Right ventricle myocardium superior (tissue), 1 donor: ENCODE measurements at places on chromosomes 12 and 14.

DNA sequence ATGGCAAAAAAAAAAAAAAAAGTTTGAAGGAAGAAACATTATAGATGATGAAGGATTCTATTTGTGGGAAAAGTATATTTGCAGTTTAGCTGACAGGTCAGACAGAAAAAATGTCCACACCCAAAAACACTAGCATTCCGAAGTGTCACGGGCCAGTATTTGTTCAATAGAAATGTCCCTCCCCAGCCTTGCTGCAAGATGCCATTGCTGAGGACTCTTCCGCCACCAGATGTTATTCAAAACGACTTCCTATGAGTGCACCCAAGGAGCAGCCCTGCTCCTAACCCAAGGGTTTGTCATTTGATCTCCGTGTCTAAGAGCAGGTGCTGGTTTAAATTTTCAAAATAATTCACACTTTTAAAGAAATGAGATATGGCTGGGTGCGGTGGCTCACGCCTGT lies 163.1 kb downstream of the GCH1 start:
- no peak for DNase-seq

DNA sequence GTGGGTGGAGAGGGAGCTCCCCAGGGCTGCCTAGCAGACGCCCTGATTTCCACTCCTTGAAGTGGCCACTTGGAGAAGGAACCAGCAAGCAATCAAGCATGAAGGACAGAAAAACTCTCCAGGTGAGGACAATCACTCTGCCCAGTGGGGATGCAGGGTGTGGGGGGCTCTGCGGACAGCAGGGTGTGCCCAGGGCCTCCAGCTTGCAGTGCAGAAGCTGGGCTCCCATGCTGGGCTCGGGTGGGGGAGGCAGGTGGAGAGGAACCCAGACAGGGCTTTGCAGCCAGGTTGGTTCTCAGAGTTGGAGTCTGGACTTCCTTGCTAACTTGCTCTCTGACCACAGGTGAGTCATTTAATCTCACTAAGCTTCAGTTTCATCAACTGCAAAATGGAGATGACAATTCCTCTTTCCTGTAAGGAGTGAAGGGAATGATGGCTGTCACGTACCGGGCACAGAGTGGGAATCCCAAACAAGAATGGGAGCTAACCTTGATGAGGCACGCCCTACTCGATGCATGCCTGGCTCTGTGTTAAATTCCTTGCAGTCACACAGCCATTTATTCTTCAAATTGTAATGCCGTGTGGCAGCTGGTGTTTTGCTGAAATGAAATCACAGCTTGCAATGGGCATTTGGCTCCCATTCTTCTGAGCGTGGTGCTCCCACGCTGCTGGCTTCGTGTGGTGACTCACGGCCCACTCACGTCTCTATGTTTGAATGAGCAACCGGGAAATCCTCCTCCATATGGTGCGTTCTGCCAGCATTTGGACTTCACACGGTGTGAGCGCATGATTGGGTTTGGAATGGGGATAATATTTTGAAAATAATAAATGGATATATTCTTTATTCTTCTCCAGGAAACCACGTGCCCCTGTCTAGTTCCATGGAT lies 75.2 kb downstream of the PRIMA1 start:
- DNase-seq = no peak

DNA sequence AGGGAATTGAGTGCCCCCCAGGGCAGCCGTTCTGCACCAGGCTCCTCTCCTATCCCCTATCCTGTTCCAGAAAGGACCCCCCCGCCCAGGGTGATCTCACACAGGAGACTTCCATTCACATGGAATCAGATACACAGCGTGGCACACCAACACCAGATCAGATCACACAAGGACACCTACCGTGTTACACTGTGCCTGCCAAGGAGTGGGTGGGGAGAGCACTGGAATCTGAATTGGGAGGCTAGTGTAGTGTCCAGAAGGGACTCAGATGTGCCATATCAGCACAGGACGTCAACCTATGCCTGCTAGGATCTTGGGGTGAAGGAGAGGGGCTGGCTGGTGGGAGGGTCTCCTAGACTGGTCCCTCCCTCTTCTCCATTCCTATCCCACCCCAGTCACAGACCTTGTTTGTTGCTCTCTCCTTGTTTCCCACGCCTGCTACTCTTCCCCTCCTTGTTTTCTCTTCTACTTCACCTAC lies 2.3 kb downstream of the PTMS start:
- no peak for DNase-seq

GRCh38 chr14:103705504-103706284 lies 9.6 kb downstream of the XRCC3 start:
- no peak for DNase-seq

GRCh38 chr14:100072783-100073346 lies 7.6 kb downstream of the EVL start:
- no peak for DNase-seq

DNA sequence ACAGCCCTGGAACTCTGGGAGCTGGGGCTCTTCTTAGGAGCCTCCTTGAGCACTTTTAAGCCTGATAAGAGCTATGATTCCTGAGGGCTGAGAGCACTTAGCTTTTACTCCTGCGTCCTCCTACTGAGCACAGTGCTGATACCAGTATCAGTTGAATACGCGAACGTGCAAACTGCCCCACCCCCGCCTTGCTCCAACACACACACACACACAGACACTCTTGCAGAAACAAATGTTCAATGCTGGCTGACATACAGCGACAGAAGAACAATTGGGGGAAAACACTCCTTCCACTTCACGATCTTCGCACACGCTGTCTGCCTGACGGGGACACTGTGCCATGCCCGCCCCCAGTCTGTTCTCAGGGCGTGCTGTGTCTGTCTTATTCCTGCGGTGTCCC lies 57.2 kb upstream of the DLK1 start:
- DNase-seq = peak; percentile 17

- DNase-seq = no peak
Measured at GRCh38 chr12:66041651-66042363, 88.7 kb downstream of the LLPH start.

- no peak for DNase-seq
Measured at GRCh38 chr12:11635341-11635740, 14.1 kb upstream of the ETV6 start.

DNA sequence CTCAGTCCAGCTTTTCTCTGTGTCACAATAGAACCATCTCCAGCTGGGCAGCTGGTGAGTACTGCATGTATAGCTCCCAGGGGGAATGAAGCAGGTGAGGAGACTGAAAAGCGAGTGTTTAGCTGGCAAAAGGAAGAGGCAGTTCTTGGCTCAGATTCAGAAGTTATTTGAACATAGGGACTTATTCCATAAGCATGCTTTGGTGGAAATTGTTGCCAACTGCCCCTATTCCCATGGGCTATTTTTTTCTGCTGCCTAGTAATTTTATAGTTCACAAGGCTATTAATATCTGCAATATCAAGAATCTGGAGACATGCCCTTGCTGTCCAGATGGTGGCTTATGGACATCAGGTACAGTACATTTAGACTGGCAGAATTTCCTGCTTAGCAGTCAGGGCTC lies 1112.7 kb downstream of the LRFN5 start:
- DNase-seq = no peak
